Caco-2 (cell line): ENCODE measurements at places on chromosomes 3 and 15.

GRCh38 chr3:129491794-129492193 lies 36.6 kb upstream of the RHO start:
- DNase-seq = no peak

GRCh38 chr3:14274999-14275961 lies 96.7 kb downstream of the LSM3 start:
- DNase-seq = peak; percentile 26

DNA sequence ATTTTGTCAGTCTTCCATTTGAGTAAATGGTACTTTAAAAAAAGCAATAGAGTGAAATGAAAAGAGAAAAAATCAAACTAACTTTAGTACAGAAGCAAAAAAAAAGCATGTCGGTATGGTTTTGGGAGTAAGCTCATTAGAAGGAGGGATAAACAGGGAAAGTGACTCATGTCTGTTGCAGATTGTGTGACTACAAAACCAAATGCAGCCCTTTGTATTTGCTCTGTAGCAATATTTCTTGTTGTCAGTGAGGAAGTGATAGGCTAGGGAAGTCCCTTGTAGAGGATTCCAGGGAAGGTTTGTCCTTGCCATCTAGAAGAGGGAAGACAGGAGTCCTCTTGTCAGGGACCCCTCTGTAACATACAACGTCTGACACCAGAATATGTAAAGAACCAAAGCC lies 150.5 kb upstream of the POU1F1 start:
- DNase-seq = no peak

GRCh38 chr3:14534516-14535191 lies 5.5 kb downstream of the GRIP2 start:
- no peak for DNase-seq

DNA sequence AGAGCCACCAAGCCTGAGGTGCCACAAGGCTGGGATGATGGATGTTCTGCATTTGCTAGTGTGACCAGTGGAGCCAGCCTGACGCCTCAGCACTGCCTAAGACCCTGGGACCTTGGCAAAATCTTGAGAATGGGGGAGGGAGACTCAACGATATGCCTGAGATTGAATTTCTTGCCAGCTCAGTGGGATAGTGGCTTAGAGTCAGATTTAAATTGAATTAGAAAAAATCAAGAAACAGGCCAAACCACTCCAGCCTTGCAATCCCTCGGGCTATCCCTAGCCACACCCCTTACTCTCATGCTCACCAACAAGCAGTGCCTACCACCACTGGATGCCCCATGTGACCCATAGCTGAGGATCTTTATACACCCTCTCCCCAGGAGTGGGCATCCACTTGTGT lies 18.7 kb upstream of the PDE8A start:
- no peak for DNase-seq

DNA sequence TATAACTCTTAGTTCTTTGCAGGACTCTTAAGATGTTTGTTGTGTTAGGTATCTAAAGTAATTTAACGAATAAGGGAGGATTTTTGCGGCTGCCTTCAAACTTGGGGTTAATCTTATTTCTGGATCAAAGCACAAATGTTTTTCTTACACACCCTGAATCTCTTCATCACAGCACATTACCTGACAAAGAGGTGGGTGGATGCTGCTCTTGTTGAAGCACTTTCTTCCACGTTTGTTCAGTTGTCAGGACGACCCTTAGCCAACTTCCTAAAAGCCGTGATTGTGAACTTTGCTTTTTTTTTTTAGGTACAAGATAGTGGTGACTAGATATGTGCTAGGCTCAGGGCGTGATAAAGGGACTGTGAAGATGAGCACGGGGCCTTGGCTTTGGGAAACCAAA lies 36.0 kb downstream of the YEATS2 start:
- DNase-seq = no peak

- no peak for DNase-seq
These were observed 8.5 kb downstream of the RPS17 start for GRCh38 chr15:82531496-82532382.

DNA sequence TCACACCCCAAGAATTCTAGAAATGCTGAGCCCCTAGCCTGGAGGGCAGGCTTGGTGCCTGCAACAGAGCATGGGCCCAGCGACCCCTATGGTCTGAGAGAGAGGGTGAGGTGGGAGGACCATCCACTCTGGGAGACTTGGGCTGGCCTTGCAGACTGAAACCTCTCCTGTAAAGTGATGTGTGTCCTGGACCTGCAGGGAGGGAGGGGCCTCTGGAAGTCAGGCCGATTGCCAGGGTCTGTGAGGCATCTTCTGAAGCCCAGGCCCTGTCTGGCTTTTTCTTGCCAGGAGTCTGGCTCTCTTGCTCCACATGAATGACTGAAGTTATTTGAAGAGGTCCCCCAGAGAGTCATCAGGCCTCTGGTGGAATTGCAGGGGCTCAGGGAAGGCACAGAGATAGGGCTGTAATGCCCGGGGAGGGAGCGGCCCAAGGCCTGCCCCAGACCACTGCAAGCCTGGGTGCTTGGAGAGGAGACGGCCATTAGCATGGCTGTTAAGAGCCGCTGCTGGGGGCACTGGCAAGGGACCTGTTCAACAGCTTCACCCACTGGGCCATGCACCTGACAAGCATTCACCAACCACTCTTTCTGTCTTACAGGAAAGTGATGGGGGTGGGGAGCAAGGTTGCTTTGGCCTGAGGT lies 56.0 kb upstream of the CHRNA7 start:
- DNase-seq = no peak

GRCh38 chr3:133984975-133985374 lies 44.8 kb downstream of the SLCO2A1 start:
- no peak for DNase-seq

DNA sequence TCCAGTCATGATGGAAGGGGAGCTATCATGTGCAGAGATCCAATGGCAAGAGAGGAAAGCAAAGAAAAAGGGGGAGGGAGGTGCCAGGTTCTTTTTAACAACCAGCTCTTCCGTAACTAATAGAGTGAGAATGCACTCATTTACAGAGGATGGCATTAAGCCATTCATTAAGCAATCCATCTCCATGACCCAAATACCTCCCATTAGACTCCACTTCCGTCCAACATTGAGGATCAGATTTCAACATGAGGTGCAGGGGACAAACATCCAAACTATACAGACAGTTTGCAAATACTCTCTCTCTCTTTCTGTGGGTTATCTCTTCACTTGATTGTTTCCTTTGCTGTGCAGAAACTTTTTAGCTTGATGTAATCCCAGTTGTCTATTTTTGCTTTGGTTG lies 21.2 kb downstream of the ZDHHC23 start:
- DNase-seq = no peak

DNA sequence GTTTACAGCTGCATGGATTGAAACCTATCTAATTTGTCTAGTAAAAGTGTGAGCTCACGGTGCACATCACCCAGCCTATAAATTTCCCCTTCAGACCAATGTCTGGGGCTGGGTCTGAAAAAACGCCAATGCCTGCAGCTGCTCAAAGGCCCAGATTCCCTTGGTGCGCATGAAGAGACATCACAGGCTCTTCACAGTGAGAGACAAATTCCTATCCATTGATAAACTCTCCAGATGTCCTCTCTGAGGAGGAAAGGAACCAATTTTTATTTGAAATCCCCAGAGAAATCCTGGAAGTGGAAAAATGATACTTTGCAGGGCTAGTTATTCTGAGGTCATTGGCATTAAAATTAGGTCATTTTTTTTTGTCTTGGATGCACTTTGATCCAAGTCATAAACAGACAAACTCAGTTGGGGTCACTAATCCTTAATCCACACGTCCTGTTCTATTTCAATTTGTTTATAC lies 360.5 kb downstream of the EPHA3 start:
- DNase-seq = no peak

DNA sequence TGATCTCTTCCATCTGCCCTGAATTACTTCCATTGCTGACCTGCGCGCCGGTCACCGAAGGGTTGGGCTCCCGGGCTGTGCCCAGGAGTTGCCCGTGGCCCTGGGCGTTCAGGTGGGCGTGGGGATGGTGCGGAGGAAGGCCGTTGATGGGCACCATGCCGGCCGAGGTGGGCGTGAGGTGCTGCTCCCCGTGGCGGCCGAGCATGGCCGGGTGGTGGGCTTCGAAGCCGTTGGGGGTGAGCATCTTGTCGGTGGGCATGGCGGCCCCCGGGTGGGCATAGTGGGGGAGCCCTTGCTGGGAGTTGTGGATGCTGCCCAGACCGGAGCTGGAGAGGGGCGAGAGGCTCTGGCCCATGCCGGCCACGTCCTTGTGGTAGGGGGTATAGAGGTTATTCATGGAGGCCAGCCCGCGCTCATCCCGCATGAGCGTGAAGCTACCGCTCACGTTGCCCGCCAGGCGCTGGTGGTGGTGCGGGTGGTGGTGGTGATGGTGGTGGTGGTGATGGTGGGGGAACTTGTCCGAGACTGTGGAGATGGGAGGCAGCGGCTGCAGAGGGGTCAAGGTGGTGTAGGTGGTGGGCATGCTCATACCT lies 1.0 kb downstream of the ONECUT1 start:
- no peak for DNase-seq

DNA sequence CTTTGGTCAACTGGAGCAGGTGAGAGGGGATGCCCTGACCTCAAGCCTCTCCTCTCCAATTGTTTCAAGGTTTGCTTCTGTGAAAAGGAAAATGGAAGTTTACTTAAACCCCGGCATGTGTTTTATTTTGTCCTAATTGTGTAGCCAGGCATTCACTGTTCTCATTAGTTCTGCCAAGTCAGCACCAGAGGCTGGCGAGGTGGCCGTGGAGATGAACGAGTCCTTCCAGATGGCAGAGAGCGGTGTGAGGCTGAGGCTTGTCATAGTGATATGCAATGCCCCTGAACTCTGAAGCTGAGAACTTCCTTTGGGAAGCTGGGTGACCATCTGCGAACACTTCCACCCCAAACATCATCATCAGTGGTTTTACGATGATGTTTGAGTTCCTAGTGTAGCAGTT lies 199.6 kb downstream of the TJP1 start:
- no peak for DNase-seq

DNA sequence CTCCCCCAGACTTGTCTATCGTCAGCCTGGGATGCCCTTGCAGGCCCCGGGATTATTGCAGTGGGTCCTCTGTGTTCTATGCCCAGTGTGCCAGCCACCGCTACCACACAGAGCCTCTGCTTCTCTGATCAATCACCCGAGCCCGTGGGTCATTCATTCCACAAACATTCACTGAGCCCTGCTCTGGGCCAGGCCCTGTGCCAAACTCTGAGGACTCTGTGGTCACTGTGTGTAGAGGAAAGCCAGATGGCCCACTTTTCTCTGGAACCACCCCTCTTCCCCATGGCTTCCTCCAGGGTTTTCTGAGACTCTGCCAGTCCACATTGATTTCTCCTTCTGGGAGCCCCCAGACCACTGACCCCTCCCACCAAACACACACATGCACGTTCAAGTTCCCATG lies 55.5 kb downstream of the BSN start:
- DNase-seq = no peak

DNA sequence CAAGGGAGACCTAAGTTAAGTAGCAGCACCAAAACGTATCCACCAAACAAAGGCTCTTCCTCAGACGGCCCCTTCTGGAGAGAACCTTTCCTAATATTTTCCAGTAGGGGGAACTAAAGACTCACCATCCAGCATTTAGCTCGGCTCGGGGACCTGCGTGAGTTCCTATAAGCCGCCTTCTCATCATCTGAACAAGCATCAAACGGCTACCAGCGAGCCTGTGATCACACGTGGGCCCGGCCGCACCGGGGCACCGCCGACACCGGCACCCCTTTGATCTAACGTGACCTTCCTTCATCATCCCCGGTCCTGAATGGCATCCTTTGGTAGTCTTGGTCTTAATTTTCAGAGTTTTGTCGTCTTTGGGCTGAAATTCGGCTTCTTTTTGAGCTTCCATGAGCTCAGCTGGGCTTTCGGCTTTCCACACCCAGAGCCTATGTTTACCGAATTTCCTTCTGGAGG lies 1.4 kb upstream of the ROBO2 start:
- DNase-seq = peak; percentile 68

DNA sequence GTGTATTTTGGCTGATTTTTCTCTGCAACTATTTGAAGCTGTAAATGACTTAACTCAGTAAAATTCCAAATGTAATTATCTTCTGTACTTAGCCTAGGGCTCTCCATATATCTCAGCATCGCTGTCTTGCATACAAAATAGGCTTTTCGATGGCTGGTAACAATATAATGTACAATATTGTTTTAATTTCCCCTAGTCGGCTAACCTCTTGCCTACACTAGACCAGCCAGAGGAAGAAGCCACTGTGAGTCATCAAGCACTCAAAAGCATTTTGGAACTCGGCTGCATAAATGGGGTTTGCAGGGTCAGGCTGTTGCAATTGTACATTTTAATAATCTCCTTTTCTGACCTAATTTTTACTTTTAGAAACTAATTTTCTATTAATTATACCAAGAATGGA lies 583.8 kb downstream of the FOXP1 start:
- DNase-seq = no peak

DNA sequence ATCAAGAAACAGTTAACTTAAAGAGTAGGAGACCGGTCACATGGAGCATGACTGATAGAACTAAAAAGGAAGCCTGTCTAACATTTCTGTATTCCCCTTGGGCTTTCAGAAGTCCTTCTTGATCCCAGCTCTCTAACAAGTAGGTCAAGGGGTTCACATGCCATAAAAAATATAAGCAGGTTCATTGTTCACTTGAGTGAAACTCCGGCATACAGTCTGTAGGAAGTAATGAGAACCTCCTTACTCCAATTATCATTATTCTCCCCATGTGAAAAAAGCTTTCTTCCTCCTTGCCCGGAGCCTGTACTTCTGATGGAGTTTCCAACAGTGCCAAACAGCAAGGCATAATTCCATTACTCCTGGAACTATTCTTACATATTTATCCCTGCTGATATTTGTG lies 242.8 kb upstream of the CNTN4 start:
- no peak for DNase-seq

DNA sequence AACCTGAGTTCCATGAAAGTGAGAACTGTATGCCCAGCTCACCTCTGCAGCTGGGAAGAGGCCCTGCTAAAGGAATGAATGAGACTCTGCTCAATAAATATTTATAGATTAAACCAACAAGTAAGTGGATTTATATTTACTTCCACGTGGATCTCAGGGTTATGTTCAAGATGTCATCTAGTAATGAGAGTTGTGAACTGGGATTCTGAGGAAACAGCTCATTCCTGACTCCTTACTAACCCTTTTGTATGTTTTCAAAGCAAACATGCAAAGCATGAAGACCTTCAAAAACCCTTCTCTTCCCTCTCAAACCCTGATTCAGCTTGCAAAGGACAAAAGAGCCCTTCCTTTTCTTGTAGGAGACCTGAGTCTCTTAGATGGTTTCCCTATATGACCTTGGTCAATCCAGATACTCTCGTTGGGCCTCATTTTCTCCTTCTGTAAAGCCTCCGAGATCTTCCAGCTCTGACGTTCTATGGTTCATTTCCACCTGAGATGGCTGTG lies 53.4 kb downstream of the LSM3 start:
- DNase-seq = no peak
